IPS DF 19.7 (cell line): ENCODE measurements at places on chromosomes 16 and 17.

- no peak for DNase-seq
Observed at GRCh38 chr17:197352-197751, 15.9 kb upstream of the DOC2B start.

DNA sequence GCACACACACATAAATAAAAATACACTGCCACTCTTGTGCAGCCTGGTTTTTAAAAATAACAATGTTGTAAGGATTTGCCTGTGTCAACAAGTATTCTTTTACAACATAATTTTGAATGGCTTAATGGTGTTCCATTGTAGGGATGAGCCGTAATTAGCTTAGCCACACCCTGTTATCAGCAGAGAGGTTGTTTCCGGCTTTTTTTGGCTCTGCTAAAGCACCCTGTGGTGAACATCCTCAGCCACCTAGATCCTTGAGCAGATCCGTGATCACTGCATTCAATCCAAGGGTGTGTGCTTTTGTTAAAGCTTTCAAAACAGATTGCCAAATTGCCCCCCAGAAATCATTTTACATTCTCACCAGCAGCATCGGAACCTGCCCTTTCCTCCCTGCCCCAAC lies 7.0 kb downstream of the KATNB1 start:
- no peak for DNase-seq

DNA sequence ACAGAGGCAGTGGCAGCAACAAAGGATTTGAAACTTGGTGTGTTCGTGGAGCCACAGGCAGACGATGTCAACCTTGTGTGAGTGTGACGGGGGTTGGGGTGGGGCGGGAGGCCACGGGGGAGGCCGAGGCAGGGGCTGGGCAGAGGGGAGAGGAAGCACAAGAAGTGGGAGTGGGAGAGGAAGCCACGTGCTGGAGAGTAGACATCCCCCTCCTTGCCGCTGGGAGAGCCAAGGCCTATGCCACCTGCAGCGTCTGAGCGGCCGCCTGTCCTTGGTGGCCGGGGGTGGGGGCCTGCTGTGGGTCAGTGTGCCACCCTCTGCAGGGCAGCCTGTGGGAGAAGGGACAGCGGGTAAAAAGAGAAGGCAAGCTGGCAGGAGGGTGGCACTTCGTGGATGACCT lies 25.5 kb downstream of the STH start:
- DNase-seq = no peak

DNA sequence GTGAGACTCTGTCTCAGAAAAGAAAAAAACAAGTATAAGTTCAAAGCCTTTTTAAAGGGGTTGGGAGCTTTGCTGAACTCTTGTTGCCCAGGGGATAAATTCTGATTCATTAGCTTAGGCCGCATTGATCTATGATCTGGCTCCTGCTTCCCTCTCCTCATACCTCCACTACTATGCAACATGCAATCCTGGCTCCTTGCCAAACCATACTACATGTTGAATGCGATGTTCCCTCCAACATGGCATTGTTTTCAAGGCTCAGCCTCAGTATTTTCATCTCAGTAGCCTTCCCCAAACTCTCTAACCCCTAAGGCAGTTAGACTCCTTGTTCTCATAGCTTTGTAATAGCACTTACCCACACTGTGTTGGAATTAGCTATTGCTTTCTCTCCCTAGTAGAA lies 6.2 kb downstream of the REXO5 start:
- no peak for DNase-seq

- DNase-seq = no peak
Observed at GRCh38 chr17:31915456-31916100, 14.1 kb upstream of the UTP6 start.

GRCh38 chr16:27205423-27206065 lies 2.2 kb downstream of the KDM8 start:
- DNase-seq = no peak

GRCh38 chr17:49200423-49201083 lies 9.8 kb downstream of the GNGT2 start:
- DNase-seq = no peak

DNA sequence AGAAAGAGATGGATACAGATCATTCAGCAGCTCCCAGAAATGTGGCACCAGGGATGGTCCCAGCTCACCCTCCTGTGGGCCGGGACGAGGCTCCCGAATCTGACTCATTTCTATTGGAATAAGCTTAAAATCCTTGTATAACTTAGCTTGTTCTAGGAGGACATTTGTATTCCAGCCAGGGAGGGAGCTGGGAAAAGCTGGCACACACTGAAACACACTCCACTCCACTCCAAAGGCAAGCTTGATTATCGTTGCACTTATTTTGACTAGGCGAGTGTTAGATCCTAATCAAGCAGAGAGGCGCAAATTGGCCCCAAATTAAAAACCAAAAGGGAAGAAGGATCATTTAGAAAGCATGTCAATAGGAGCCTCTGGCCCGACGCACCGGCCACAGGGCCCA lies 339.5 kb downstream of the HS3ST4 start:
- DNase-seq = no peak

GRCh38 chr17:27349540-27350021 lies 55.7 kb downstream of the WSB1 start:
- no peak for DNase-seq
